Stimulated activated CD4-positive, alpha-beta T cell treated with anti-CD3 and anti-CD28 coated beads, Interleukin-1b, Interleukin-23, amount 100 ng/mL, for 1 hour (primary cell): ENCODE measurements at places on chromosomes 2 and 18.

GRCh38 chr2:219969508-219969907, 342.1 kb downstream of the SLC4A3 start:
- DNase-seq: no peak

- DNase-seq: no peak
Observed at GRCh38 chr2:74499940-74500577, 656 bp upstream of the LBX2 start.

DNA sequence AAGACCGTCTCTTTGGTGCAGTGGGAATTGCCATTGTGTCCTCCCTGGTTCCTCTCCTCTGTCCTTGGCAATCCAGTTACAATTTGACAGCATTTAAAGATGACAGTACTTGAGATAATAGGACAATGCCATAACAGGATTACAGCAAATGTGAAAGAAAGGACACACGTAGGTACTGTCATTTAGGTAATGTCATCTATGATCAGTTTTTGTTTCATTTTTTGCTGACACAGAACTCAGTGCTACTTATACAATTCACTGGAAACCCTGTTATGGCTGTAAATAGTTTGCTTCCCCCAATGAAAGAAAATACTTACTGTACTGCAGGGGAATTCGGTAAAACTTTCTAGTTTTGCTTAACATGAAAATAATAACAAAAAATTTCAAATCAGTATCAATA, 65.2 kb downstream of the BCL11A start:
- no peak for DNase-seq

- DNase-seq: no peak
Observed at GRCh38 chr2:26039603-26040323, 5.9 kb downstream of the RAB10 start.

- no peak for DNase-seq
Observed at GRCh38 chr2:12045864-12046291, 299.4 kb downstream of the LPIN1 start.

- no peak for DNase-seq
Observed at GRCh38 chr2:157840568-157841156, 35.5 kb downstream of the ACVR1 start.

DNA sequence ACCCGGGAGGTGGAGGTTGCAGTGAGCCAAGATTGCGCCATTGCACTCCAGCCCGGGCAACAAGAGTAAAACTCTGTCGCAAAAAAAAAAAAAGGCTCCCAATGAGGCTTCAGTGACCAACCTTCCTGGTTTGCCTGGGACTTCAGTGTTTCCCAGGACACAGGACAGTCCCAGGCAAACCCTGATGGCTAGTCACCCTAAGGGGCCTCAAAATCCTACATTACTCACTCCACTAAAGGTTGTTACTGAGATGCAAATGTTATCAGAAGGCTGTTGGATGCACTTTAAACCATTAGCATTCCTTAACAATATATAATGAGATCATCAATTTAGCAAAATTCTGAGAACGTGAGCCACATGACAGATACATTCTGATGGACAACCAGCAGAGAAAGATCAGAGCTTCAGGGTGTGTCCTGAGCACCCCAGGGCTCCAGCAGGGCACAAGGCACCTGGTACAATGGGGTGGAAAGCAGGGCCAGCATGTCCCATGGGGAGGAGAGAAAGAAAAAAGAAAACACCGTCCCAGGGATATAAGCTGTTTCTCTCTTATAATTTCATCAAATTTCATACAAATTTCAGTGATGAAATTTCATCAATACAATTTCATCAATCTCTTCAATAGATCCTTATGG, 118.1 kb upstream of the ARL5A start:
- no peak for DNase-seq

DNA sequence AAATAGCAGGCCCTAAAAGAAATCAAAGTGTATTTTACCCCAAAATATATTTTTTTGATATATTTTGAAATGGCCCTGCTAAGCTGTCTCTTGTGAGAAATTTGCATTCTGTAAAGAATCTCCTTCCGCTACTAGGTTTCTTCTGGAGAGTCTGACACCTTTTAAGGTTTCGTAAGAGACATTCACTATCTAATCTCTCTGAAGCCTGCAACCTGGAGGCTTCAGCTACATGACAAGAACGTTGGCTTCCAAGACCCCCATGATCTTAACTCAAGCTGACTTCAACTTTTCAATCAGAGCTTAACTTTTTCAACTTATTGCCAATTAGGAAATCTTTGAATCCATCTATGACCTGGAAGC, 1894.9 kb upstream of the LRRTM1 start:
- no peak for DNase-seq

- no peak for DNase-seq
Observed at GRCh38 chr2:129191530-129191929, 787.9 kb upstream of the RAB6C start.

GRCh38 chr2:127675331-127676261, at the start of gene LIMS2:
LIMS2 (minus strand) TSS chr2:127675530; CDS start chr2:127675024, 506 bp downstream.
- DNase-seq: no peak

DNA sequence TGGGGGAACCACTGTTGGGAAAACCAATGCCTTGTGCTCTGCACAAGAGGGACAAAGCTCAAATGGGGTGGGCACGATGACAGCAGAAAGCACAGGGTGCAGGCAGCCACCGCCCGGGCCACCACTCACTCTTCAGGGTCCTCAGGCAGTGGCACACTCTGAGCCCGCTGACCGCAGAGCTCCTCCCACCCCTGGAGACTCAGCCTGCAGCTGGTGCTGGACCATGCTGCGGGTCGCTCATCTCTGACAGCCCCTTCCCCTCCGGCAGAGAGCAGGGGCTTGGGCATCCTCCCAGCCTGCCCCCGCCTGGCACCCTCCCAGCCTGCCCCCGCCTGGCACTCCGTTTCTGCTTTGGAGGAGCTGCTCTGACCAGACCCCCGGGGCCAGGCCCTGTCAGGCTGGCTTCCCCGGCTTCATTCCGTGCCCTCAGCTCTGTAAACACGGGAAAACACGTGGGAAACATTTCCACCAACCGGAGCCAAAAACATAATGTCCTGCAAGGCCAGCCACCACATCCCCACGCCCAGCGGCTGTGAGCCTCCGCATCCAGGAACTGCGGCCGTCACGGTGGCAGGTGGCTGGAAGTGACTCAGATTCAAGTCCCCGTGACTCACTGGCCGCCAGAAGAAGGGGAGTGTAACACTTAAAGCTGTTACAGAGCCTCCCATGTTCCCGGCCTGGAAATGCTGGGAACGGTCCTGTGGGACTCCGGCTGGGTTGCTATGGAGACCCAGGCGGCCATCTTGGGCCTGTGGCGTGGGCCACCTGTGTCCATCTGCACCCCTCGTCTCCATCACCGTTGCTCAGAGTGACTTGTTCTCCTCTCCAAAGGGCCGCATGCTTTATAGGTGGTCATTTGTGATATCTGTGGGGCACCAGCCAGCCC, 6.8 kb upstream of the SNED1 start:
- no peak for DNase-seq

DNA sequence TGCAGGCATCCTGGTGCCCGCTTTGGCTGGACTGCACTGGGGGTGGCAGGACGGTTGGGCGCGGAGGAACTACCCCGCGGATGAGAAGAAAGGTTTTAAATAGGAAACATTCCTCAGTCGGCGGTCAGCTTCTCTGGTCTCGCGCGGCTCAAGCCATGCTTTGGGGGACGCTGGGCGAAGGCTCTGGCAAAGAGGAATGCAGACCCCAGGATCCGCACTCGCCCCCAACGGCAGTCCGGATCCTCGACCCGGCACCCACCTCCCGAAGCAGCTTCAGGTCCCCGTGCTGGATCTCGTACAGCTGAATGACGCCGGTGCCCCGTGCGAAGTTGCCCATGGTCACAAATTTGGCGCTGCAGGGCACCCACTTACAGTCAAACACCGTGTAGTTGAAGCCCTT, 686 bp upstream of the PNO1 start:
- DNase-seq: no peak

DNA sequence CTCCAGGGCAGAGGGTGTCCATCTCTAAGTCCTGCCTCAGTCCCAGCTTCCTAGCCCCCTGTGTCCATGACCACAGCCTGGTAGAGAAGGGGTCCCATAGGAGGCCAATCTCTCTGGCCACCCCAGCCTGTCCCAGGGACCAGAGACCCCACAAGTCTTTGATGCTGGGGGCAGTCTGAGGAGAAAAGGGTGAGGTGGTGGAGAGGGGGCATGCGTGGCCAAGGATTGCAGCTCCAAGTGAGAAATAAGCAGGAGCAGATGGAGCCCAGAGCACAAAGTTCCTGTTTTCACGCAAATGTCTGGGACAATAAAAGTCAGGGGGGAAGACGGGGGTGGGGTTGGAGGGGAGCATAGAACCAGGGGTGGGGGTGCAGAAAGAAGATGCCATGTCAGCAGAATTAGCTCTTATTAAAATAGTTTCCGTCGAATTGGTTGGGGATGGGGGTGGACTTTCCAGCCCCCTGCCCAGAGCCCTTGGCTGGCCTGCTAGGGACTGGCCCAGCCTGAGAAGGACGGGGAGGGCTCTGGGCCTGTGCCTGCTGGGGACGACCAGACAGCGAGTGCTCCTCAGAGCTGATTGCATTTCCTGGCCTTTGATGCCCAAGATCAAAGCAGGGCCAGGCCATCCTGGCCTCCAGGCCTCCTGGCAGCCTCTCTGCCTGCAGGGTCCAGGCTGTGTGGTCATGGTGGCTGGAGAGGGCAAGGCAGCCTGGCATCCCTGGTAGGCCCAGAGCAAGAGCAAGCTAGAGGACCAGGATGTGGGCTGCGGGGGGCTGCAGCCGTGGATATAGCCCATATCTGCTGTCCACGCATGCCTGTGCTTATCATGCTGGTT, 337.1 kb downstream of the DYSF start:
- DNase-seq: no peak

- DNase-seq: no peak
Observed at GRCh38 chr2:10777842-10778723, 34.5 kb downstream of the PDIA6 start.

DNA sequence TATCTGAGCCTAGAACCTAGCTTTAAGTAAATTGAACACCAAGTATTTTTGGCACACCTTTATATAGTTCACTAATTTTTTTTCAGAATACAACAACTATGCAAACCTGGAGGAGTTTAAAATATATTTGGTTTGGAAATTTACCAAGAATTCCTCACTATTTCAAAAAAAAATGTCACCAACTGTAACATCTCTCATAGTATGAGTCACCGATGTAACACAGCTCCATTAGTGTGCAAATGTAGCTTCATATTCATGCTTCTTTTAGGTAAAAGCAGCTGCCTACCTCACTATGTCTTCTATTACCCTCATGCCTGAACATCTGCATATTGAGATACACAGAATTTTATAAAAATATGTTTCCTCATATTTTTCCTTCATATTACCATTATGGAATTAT, 80.5 kb downstream of the NRXN1 start:
- DNase-seq: no peak

GRCh38 chr2:6923319-6923718, 6.1 kb downstream of the RNF144A start:
- no peak for DNase-seq

DNA sequence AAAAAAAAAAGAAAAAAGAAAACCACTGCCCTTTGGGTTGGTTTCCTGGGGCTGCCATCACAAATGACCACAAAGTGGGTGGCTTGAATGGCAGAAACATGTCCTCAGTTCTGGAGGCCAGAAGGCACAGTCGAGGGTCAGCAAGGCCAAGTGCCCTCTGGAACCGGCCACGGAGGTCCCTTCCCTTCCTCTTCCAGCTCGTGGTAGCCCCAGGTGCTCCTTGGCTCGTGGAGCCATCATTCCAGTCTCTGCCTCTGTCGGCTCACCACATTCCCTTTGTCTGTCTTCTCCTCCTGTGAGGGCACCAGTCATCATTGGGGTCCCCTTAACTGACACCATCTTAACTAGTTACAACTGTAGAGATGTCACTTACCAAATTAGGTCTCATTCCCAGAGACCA, 8.5 kb upstream of the NFATC1 start:
- no peak for DNase-seq

DNA sequence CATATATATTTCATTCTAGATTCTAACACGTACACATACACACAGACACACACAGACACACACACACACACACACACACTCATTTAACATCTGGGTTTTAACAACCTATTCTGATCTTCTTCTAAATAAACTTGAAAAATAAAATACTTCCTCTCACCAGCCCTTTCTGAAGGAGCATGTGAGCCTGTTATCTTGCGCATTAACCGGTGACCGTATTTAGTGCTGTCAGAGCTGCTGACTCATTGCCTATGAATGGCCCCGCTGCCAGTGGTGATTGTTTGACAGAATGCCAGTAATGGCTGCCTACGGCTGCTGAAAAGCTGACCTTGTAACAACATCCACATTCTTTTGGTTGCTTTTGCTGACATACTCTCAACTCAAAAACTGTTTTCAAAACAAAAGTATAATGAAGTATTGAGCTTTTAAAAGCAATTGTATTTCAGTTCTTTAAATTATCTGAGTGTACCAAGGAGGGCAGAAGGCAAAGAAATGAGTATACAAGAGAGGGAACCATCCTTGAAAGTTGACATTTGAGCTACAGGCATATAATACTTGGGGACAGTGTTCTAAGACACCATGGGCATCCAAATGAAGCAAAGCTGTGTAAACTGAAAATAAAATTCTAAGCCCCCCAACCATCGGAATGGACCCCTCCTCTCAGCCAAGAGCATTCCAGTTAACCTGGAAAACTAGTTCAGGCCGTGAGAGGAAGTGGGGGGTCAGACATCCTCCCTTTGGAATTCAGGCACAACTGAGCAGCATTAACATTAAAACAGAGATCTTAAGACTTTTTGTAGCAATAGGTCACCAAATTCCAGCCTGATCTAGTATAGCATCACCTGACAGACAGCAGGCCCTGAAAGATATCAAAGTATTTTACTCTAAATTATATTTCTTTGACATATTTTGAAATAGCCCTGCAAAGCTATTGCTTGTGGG, 50.2 kb upstream of the DTNA start:
- DNase-seq: no peak

GRCh38 chr2:30393510-30393909, 53.5 kb upstream of the LCLAT1 start:
- no peak for DNase-seq

DNA sequence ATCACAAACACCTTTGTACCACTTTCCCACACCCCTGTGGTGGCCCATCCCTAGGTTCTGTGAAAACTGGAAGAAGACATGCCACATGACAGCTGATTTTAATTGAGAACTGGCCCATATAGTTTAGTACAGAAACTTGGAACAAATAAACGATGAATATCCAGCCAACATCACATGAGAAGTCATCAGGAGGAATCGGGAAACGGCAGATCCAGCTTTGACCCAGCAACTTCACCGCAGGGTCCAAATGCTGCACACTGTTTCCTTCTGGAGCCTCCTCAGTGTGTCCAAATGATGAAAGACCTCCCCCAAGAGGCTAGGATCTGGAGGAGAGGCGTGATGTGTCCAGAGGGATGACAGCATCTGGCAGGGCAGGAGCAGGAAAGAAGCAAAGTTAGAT, 75.5 kb downstream of the COPS8 start:
- DNase-seq: no peak

DNA sequence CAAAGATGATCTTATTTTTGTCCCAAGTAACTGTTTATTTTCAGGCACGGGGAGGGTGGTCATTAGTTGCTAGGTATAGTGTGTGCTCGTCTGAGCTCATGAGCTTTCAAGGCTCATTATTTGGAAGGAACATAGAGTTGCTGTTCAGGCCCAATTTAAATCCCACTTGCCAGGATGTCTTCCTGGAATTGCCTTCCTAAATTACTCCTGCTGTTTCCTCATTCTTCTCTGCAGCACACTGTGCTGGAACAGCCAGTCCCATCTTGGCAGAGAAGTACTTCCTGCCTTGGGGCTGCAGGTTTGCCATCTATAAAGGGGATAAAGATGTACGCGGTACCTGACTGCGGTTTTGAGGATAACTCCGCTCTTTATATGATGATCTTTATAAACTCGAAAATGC, 37.3 kb downstream of the GREB1 start:
- no peak for DNase-seq

GRCh38 chr2:3098231-3098630, 279.4 kb downstream of the EIPR1 start:
- DNase-seq: no peak

GRCh38 chr2:83081826-83082690, 1377.0 kb downstream of the SUCLG1 start:
- DNase-seq: no peak
